NCI-H1694 (cell line): ENCODE measurements at places on chromosomes 3 and 15.

- DNase-seq: no peak
Measured at GRCh38 chr3:48935530-48935929, 16.9 kb downstream of the ARIH2 start.

DNA sequence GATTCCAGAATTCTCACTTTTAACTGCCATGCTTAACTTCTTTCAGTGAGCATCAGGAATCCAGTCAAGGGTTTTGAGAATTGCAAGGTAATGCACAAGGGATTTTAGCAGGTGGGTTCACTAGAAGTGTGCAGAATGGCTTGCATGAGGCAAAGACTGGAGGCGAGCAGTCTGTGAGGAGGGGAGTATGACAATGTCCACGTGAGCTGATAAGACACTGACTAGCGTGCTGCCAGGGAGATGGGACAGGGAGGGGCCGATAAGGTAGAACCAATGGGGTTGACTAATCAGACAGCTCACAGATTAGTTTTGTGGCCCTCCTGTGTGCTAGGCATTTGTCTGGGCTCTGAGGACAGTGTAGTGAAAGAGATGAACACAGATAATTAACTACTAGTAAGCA lies 102.0 kb upstream of the DAZL start:
- no peak for DNase-seq

GRCh38 chr3:178084938-178085816 lies 451.1 kb upstream of the KCNMB2 start:
- DNase-seq: peak; percentile 90

DNA sequence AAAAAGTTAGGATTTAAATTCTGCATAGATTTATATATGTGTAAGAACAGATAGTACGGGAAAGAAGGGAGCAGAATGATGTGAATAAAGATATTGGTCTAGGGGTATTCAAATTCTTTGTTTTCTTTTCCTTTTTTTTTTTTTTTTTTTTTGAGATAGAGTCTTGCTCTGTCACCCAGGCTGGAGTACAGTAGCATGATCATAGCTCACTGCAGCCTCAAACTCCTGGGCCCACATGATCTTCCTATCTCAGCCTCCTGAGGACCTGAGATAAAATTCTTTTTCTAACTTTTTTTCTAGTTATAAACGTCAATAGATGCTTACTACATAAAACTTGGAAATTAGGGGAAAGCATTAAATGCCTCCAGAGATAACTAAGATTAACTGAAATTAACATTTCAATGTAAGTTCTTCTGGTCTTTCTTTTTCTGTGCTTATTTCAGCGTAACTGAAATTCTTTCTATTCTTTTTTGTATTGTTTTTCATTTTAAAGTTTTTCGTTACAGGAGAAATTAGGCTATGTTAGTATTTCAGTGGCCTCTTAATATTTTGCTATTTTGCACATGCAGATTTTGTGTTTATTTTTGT lies 29.2 kb downstream of the UBE2Q2 start:
- no peak for DNase-seq

DNA sequence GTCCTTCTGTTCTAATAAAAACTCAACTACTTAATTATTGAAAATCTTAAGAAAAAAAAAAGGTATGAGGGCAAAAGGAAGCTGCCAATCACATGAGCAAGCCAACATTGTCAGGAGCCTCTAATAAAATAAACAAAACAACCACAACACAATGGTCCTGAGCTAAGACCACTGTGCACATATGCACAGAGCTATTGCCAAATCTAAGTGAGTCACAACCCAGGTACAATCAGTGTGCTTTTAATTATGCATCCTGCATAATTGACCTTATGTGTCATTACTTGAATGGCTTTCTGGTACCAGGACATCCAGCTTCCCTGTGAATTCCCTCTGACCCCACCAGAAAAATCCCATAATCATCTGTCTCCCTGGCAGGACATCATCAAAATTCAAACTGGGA lies 639.8 kb downstream of the MAGI1 start:
- DNase-seq: no peak

- DNase-seq: no peak
Measured at GRCh38 chr3:69568458-69568857, 170.8 kb upstream of the MITF start.

DNA sequence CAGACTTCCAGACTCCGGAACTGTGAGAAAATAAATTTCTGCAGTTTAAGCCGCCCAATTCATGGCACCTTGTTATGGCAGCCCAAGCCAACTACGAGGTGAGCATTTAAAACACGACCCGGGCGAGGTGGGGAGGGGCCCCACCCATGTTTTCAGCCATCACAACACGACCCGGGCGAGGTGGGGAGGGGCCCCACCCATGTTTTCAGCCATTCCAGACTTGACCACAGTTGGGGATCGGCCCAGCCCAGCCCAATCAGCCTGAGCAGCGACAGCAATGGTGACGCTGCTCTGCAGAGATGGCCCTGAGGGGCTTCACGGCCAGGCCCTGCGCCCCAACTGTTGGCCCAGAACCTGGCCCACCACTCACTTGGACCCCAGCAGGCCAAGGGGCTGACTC lies 93.1 kb downstream of the ATP10A start:
- no peak for DNase-seq

DNA sequence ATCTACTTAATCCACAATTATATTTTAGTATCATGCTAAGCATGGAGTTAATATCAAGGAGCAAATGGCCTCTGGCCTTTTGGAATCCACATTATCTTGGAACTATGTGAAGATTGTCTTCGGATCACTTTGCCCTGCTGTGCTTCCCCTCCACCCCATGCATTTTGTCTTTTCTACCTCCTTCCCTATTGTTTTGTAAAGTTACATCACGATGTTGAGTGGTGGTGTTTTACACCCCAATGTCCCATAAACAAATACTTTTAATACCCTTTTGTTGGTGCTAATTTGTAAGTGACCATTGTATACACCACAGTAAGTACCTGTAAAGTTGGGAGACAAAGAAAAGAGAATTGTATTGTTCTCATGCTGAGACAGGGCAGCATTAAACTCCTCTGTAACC lies 258.4 kb upstream of the ZNF717 start:
- DNase-seq: no peak

GRCh38 chr15:67300266-67301025 lies 45.9 kb downstream of the IQCH start:
- DNase-seq: no peak

DNA sequence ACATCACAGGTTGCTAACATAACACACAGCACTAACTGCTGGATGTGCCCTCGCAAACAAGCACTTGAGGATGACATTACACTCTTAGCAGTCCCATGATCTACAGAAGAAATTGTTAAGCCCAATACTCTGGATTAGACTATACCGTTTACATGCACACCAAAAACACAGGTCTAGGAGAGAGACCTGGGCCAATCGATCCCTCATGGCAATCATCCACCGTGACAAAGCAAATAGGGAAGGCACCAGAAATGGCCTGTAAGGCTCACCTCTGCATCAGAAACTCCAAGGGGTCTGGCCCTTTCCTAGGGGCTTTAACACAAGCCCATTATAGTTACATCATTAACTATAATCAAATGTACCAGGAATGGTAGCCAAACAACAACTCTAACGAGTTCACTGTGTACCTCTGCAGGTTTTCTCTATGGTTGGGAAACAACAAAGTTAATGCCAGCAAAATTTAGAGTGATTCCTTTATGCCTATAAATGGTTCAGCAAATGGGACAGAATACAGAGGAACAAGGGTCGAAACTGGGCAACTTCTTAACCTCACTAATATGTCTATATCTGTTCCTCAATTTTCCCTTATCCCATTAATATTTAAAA lies 18.5 kb downstream of the TRANK1 start:
- no peak for DNase-seq

DNA sequence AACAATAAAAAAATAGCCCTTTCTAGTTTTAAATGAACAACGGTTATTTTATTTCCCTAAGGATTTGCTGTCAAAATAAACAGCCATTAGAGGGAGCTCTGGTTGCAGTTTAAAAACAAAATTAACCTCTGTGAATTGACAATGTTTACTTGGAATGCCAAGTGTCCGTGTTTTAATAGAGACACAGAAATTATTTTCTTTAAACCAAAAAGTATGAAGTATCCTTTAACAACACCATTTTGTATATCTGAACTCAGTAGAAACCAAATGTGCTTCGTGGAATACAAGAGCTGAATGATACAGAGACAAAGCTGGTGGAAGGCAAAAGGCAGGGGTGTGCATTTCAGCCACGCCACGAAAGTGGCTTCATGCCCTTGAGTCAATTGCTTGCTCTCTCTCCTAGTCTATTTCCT lies 74.4 kb downstream of the MOBP start:
- DNase-seq: no peak

DNA sequence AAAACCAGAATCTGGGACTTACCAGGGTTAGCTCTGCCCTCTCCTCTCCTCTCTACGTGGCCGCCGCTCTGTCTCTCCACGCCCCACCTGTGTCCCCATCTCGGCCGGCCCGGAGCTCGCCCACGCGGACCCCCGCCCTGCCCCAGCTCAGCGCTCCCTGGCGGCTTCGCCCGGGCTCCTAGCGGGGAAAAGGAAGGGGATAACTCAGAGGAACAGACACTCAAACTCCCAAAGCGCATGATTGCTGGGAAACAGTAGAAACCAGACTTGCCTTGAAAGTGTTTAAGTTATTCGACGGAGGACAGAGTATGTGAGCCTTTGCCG lies 5.4 kb downstream of the ISL2 start:
- DNase-seq: no peak

DNA sequence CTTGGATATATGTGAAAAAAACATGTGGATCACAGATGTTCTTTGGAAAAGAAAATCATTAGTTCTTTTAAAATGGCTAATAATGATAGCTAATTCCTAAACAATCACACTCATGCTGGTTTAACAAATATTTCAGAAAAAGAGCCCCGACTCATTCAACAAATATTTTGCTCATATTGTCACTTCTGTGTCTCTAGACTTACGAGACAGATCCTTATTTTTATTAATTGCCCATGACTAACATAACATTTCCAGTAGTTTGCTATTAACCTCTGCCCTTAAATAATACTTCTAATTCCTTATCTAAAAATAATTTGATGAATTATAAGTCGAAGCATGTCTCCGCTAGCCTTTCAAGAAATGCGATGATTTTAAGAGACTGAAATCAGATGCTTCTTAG lies 70.4 kb downstream of the SATB1 start:
- no peak for DNase-seq

DNA sequence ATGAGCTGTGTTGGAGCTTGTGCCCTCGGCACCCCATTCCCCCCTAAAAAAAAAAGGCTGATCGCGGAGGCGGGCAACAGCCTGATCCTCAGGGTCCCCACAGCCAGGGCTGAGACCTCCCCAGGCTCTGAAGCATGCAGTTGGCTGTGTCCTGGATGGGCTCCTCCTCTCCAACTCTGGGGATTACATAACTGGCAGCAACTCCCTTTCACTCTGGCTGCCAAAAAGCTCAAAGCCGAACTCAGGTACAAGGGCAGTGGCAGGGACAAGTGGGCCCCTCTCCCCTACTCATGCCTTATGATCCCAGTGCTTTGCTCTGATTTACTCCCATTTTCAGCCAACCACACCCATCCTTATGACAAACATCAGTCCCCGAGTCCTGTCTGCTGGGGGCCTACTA lies 18.3 kb downstream of the TPRA1 start:
- no peak for DNase-seq

DNA sequence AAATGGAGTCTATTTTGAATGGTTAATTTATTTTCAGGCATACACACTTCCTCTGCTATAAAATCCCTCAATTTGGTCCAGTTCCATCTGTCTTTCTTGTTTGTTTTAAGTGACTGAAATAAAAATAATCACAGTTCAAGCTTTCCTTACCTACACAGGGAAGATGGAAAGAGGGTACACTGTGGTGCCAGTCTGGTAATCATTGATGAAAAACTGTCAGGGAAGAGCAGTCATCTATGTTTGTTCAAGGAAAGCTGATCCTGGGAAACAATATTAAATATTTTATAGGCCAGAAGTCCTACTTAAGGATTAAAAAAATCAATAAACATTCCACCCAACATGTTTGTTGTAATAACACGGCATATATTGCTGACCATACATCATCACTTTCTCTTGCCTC lies 115.2 kb upstream of the KCNMB2 start:
- no peak for DNase-seq

- no peak for DNase-seq
Measured at GRCh38 chr15:81146006-81146405, 11.9 kb downstream of the CFAP161 start.

DNA sequence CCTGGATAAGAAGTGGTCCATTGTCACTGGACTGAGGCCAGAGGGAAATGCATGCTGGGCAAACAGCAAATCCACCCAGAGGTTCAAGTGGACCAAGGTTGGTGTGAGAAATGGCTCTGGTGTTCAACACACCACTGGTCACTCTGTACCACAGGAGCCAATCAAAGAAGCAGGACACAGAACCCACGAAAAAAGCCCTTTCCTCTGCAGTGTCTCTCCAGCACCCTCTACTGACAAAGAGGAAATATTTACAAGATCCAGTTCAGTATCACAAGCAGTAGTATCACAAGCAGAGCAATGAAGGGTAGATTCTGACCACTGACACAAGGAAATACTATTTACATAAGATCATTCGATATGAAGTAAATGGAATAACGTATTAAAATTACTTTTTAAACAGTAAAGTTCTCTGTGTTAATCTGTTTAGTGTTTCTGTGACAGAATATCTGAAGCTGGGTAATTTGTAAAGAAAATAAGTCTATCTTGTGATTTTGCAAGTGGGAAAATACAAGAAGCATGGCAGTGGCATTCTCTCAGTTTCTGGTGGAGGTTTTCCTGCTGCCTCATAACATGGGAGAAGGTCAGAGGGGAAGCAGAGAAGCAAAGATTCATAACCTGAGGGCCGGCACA lies 390.7 kb downstream of the EFHB start:
- no peak for DNase-seq

DNA sequence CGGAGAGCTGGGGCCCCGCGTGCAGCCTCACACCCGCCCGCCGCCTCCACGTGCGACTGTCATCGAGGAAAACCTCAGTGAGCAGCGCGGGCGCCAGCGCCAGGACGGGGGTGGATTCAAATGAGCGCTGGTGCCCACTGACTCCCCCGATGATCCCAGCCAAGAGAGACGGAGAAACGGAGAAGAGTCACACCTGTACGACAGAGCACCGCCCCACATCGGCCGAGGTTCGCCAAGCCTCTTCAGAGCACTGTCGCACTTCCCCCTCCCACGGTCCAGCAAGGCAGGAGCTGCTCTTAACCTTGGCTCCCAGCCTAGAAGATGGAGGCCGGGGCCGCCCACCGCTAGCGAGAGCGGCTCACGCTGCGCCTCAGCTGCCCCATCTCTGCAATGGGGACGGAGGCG lies 130.9 kb upstream of the IQSEC1 start:
- DNase-seq: no peak

GRCh38 chr15:33601461-33601860 lies 290.7 kb downstream of the RYR3 start:
- DNase-seq: no peak

- no peak for DNase-seq
Measured at GRCh38 chr3:46674031-46674845, 19.2 kb downstream of the ALS2CL start.

- no peak for DNase-seq
Measured at GRCh38 chr15:65829130-65829764, 37.2 kb upstream of the DENND4A start.

GRCh38 chr3:48682786-48683185 lies 2.9 kb downstream of the NCKIPSD start:
- no peak for DNase-seq
